ENCODE measurements at places on chromosomes 1 and 21.
A peak's percentile ranks its signal among the peaks of the same experiment; 100 is the strongest.

DNA sequence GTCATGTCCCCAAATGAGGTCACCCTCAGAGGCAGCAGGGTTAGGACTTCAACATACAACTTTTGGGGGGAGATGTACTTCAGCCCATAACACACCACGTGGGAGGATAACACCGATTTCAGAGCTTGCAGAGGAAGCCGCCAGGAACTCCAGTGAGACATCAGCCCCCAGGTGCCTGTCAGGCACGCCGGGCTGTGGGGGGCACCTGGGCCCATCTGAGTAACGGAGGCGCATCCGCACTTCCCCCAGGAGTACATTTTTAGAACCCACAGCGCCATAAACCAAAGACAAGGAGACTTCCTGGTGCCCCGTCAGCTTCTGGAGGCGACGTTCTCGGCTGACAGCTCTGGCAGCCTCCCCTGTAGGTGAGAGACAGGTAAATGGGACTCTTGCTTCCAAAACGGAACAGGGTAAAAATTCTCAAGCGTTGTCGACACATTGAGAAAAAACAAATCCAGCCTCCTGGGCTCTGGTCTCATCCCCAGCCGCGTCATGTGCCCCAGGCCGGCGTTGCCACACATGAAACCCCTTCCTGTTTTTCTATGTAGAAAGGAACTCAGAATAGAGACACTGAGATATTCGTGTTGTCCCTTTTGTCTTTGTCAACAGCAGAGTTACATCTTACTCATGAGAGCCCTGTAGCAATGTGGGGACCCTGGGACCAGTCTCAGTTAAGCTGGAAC, 93.3 kb downstream of the PDE9A start:
- DNase-seq = peak; percentile 6

- DNase-seq = no peak
Observed at GRCh38 chr21:45421071-45421845, 16.3 kb downstream of the COL18A1 start.

DNA sequence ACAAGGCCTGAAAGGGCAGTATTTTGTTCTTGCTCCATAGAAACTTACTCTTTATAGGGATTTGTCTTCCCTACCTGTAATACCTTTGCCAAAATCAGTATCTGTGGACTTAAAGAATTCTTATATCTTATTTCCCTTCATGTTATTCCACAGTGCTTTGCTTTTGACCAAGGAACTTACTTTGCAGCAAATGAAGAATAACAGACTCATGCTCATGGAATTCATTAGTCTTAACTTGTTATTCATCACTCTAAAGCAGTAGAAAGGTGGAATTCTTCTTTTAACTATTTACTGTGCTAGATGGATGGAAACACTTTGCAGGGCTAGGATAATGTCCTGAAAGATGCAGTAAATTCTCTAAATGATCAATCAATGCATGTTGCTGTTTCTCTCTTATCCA, 45.9 kb downstream of the DUSP10 start:
- DNase-seq = no peak

- DNase-seq = no peak
Observed at GRCh38 chr21:33374450-33375096, 28.6 kb upstream of the IFNGR2 start.

GRCh38 chr1:5140136-5140535, 485.7 kb downstream of the AJAP1 start:
- no peak for DNase-seq

DNA sequence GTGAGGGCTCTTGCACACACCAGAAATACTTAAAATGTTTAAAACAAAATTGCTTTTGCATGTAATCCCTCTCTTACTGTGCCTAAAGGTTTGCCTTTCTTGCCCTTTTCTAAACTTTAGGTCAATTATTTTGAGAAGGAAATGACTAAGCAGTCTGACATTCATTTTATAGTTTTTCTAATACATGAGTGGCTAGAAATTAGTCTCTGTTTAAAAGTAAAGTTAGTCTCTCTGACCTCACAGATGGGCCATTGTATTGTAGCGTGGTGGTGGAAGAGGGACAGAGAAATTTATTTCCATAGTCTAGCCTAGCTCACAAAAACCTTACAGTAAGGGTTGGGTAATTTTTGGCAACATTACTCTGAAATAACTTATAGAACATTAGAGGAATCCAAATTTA, 3.6 kb upstream of the COL11A1 start:
- no peak for DNase-seq

GRCh38 chr1:226304291-226304955, 4.5 kb downstream of the LIN9 start:
- no peak for DNase-seq

GRCh38 chr1:244450597-244451538, 841 bp downstream of the ADSS2 start:
- peak; percentile 46 for DNase-seq

- DNase-seq = no peak
Observed at GRCh38 chr1:157691285-157691920, 9.2 kb downstream of the FCRL3 start.

GRCh38 chr1:54551891-54552290, 3.9 kb downstream of the ACOT11 start:
- DNase-seq = no peak

DNA sequence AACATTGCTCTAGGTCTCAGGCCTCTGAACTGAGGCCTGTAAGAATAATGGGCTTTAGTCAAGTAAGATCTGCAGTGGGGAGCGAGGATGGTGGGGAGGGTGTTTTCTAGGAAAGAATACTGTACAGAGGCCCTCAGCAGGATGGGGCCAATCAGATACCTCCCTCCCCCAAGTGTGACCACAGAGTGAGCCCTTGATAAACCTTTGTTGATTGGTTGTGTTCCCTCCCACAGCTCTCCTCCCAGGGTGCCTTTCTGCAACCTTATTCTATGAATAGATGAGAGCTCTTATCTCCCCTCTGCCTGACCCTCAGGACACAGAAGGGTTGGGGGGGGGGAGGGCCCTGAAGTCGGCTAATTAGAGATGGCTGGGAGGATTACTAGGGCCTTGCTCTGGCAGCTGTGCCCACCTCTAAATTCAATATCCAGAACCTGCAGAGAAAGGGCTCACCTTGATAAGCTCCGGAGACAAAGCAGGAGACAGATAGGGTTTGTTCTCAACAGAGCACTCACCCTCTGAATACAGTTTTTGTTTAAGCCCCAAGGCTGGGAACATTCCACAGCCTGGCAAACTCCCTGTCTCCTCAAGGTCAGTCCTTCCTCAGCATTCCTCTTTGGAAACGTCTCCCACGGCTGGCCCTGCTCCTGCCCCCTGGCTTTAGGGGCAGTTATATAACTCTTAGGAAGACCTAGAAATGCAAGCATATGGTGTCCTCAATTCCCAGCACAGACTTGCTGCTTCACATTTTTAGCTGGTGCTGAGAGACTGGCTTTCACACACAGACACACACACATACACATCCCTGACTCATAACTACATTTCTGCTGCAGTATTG, 42.9 kb downstream of the ATP1A1 start:
- DNase-seq = no peak

DNA sequence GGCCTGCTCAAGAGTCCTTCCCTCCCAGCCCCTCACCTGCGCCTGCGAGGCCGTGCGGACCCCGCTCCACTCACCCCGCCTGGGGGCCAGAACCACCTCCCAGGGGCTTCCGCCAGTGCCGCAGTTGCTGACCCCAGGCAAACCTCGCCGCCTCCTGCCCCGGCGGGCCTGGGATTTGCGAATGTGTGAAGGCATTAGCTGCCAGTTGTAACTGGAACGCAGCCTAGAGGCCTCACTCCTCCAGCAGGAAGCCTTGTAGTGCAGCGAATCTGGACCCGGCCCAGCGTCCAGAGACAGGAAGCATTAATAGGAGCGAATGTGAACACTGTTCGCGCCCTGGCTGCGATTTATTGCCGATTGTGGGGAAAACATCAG, 140.9 kb upstream of the ARHGEF16 start:
- no peak for DNase-seq

- DNase-seq = no peak
Observed at GRCh38 chr1:60402816-60403215, 329.2 kb upstream of the C1orf87 start.

DNA sequence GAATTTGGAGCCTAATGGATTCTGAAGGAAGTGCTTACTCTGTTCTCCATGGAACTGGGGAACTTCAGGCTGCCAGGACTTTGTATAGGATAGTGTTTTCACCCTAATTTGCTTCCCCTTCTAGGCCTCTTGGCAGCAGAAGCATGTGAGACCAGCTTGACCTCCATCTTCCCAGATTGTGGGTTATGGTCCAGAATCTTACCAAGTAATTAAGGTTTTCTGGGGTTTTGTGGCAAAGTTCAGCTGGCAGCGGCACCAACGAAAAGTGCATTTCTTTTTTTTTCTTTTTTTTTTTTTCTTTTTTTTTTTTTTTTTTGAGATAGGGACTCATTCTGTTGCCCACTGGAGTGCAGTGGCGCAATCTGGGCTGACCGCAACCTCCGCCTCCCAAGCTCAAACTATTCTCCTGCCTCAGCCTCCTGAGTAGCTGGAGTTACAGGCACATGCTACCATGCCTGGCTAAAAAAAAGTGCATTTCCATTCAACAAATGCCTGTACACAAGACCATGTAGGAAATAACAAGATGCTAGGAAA, 3.4 kb upstream of the BMP8A start:
- no peak for DNase-seq

- DNase-seq = no peak
Observed at GRCh38 chr1:111777301-111777700, 21.6 kb downstream of the DDX20 start.

GRCh38 chr21:27694667-27695066, 727.8 kb upstream of the ADAMTS5 start:
- DNase-seq = no peak

- no peak for DNase-seq
Observed at GRCh38 chr1:243483071-243483771, 227.4 kb downstream of the SDCCAG8 start.

GRCh38 chr1:162562470-162562828, 927 bp downstream of the UAP1 start:
- no peak for DNase-seq

DNA sequence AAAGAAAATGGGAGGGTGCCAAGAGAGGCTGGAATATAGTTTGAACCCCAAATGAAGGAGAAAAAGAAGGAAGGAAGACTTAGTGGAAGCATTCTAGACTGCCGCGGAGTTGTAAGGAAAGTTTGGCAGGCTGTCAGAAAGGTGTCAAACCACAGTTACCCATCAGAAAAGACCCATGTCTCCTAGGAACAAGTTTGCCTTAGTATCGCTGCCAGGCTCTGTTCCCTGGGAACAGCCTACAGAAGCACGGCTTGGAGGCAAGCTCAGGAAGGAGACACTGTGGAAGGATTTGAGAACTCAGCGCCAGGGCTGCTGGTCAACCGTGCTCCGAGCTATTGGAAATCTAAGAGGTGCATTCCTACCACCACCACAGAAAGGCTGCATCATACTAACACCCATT, 197.4 kb downstream of the RRAGC start:
- no peak for DNase-seq

DNA sequence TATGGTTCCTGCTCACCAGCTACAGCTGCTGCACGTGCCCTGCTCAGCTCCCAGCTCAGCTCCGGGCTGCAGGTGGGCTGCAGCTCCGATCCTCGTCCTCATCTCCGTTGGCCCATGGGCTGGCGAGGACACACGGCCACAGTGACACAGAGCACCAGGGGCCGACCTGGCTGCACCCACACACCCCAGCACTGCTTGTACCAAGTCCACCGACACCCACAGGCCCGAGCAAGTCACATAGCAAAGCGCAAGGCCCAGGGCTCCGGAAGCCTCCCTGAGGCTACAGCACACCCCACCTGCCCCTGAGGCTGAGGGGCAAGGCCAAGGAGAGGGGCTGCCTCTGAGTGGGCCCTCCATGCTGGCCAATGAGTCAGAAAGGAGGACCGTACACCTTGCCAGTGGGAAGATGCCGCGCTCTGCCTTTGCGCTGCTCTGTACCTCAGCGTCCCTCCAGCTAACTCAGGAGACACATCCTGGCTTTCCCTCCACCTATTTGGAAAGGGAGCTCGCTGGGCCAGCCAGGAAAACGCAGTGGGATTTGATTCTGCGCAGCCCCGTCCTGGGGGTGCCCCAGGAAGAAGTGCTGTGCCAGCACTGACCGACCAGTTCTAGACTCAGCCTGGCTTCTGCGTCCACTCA, 124.8 kb downstream of the SIK1 start:
- DNase-seq = no peak

DNA sequence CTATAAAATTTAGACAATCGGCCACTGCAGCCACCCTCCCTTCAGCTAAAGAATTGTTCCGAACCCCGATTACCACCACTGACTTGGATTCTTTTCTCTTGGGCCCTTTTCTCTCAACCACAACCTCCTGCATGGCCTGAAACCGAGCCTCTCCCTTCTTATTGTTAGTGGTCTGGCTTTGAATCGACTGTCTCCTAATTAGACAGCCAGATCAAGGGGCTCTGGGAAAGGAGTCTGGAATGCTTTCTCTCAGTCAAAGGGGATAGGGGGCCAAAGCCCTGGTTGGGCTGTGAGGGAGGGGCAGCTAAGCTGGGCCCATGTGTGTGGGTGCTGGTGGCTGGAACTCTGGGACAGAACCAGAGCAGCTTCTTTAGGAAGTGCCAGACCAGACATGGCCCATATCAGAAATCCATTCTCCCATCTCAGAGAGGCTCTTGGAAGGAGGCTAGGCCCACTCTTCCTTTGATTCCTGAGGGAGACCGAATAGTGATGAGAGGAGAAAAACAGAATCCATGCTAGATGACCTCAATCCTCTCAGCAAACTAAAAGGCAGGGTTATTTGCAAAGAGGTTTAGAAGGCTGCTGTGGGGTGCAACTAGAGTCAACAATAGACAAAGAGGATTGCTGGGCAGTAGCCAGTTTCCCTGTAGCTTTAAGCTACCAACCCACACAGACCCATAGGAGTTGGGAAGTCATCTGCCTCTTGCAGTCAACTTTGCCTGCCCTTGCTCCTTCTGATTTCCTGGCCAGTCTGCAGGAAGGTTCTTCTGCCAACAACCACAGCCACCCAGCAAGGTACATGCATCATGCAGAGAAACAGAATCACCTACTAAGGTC, 117.6 kb downstream of the AK5 start:
- no peak for DNase-seq

DNA sequence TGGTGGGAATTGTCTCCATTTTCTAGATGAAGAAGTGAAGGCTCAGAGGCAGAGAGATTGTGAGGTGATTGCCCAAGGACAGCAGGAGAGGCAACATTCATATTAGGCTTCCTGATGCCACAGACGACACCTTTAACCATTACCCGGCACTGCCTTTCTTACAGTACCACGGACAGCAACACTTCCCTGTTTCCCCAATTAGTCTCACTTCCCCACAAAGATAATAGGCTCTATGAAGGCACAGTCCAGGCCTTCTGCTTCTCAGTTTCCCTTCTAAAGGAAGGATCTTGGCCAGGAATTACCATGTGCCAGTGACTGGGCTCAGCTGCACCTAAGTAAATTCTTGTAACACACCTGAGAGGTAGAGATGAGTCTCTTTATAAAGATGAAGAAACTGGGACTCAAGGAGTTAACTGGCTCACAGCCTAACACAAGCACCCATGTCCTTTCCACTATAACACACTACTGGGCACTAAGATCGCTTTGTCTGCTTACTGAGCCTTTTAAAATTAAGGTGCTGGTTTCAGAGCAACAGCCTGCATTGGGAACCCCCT, 9.6 kb downstream of the IGSF9 start:
- no peak for DNase-seq

DNA sequence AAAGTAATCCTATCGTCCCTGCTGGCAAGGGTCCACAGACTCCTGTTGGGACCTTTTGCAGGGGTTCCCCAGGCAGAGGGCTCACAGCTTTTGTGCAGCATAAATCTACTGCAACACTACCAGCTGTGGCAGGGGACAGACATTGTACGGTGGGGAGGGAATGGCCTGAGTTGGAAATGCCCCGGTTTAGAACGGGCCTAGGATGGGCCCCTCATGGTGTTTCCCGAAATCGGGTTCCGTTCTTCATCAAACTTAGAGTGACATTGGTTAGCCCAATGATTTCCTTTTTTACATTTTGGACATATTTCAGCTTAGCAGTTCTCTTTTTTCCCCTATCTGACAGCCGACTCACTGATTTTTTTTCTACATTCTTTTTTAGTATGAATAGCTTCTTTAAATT, 26.5 kb upstream of the SAMD11 start:
- DNase-seq = no peak
